ENCODE measurements at places on chromosomes 5 and 9. TPM values are rescaled to one million over a fixed set of nuclear protein-coding genes. Genes with fewer than 3 reads are reported as not detected.

Gene TOR2A
- 4.8 TPM for total RNA-seq

Gene MCC
- total RNA-seq = 62.4 TPM

Gene GGTA1
- total RNA-seq = 0.18 TPM

Gene PCDHB9
- total RNA-seq = 0.41 TPM

Gene QSOX2
- 9.2 TPM for total RNA-seq

Gene FAM151B
- 6.8 TPM for total RNA-seq

Gene SPINK6
- total RNA-seq = not detected

Gene SLC25A48
- total RNA-seq = not detected

Gene ELP1
- 32.3 TPM for total RNA-seq

Gene GABRA1
- total RNA-seq = not detected

Gene EIF4E1B
- not detected for total RNA-seq

Gene BARHL1
- not detected for total RNA-seq

Gene CYFIP2
- 3.7 TPM for total RNA-seq

Gene HAVCR1
- total RNA-seq = not detected

Gene FOXD4L4
- total RNA-seq = 0.09 TPM

Gene KCTD16
- total RNA-seq = 12.6 TPM

Gene C1QTNF3
- 1.9 TPM for total RNA-seq

Gene NHP2
- total RNA-seq = 162 TPM

Gene CACNA1B
- 0.16 TPM for total RNA-seq

Gene ARSK
- total RNA-seq = 19.0 TPM

Gene DMRTA1
- 0.90 TPM for total RNA-seq

Gene PRUNE2
- total RNA-seq = 122 TPM

Gene SPRY4
- 1.3 TPM for total RNA-seq

Gene PCDHGC3
- total RNA-seq = 53.7 TPM
